ENCODE measurements at places on chromosomes 7 and 10.

DNA sequence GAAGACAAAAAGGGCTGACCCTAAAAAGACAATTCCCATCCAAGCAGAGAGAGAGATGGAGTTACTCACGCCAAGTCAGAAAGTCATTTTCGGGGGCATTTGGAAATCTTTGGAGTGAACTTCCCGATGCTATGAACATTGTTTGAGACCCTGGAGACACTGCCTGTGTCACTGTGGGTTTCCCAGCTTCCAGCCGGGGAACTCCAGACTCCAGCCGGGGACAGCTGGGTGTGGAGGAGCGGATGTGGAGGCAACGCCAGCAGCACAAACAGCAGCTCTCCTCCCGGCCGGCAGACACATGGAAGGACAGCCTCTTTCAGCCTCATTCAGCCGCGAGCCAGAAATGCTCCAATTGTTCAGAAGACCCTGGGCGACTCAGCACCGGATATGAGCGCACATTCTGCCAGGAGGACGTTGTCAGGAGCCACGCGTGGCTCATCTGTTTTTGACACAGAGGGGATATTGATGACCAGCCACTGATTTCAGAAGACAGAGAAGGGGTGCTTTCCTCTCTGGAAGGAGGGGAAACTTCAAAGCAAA is 97.6 kb downstream of the PRPF18 start:
- DNase-seq = no peak

- DNase-seq = no peak
These were observed 44.0 kb downstream of the PLXNA4 start for GRCh38 chr7:132532281-132532680.

GRCh38 chr7:48158404-48158803 is 12.9 kb upstream of the ABCA13 start:
- no peak for DNase-seq

GRCh38 chr10:116636976-116637375 is 16.2 kb downstream of the PNLIPRP2 start:
- no peak for DNase-seq

DNA sequence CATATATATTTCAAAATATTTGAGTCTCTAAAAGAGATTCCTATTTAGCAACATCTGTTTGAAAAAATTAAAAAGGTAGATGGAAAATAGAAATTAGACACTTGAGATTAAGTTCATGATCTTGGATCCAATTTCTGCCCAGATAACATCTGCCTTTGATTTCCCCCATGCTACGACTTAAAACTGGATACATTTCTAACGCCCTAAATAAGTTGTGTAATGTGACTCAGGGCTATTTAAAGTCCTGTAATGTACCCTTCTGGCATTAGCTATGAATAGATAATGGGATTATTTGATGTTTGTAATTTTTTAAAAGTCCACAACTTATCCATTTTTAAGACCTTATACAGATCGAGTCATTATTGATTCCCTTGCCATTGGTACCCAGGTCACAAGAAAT is 23.4 kb downstream of the CFAP43 start:
- DNase-seq = no peak

GRCh38 chr7:98968621-98969020 is 90.3 kb downstream of the TRRAP start:
- DNase-seq = no peak

- DNase-seq = no peak
These were observed 118.7 kb upstream of the NEBL start for GRCh38 chr10:21015851-21016250.

GRCh38 chr10:115103700-115104099 is 10.5 kb downstream of the ATRNL1 start:
- no peak for DNase-seq

DNA sequence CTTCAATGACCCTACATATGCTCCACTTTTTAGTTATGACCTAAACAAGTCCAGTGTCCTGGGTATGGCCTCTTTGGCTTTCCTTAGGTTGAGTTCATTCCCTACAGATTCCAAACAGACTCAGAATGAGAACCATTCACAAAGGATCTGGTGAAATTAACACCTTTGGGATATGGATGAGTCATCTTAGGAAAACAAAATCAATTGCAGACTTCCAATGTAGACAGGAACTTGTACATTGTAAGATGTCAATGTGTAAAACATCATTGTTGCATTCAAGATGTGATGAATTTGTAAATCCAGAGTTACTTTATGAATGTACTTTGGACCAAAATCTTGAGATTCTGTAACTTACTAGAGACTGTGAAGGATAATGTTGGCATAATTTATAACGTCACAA is 43.4 kb upstream of the HECTD2 start:
- DNase-seq = no peak

GRCh38 chr10:34581801-34582532 is 233.1 kb downstream of the PARD3 start:
- DNase-seq = no peak

DNA sequence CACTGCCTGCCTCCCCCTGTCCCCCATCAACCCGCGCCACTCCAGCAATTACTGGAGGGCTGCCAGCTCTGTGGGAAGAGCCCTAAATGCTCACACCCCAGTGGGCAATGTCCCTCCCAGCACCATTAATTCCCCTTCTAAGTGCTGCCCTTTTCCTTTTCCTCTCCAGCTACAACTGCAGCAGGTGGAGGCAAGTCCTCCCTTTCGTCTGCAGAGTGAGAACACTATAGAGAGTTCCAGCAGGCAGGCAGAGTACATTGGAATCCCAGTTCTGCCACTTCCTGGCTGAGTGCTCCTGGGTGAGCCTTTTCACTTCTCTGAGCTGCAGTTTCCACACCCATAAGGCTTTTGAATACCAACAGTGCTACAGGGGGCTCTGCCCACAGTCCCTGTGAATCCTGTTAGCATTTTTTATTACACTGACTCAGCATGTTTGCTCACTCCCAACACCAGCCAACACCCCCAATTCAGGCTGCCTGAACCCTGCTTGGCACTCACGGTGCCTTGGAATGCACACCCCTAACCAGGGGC is 447.0 kb downstream of the GRID1 start:
- no peak for DNase-seq

DNA sequence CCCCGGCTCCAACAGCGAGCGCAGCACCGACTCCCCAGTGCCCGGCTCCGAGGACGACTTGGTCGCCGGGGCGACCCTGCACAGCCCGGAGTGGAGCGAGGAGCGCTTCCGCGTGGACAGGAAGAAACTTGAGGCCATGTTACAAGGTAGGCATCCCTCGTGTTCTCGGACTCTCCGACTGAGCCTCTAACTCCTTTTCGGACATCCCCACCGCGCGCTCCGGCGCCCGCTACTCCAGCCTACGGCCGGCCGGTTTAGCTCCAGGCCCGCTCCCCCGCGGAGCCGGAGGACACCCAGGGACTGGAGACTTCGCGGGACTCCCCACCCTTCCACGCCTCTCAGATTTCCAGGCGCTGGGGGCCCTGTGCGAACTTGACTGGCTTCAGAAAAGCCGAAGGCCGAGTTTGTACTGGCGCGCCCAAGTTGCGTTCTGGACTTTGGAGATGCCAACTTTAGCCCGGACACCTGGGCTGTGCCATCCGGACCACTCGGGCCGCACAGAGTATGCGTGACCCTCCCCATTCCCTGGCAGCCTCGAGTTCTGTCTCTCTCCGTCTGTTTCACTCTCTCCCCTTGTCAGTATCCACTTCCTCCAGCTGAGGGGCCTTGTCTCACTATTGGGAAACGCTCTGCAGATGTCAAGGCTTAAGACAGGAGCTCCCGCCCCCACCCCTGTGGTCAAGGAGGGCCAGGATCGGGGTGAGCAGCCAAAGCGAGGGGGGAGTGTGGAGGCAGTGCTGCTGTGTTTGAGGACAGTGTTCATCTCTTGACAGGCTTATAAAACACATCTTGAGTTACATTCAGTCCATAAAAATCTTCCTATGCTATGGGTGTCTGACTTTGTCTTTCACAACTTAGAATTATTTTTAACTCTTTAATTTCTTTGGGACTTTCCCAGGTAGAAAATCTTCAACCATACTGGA is 777 bp downstream of the BICC1 start:
- DNase-seq = no peak

- DNase-seq = no peak
These were observed 43.4 kb upstream of the GHITM start for GRCh38 chr10:84095811-84096497.

DNA sequence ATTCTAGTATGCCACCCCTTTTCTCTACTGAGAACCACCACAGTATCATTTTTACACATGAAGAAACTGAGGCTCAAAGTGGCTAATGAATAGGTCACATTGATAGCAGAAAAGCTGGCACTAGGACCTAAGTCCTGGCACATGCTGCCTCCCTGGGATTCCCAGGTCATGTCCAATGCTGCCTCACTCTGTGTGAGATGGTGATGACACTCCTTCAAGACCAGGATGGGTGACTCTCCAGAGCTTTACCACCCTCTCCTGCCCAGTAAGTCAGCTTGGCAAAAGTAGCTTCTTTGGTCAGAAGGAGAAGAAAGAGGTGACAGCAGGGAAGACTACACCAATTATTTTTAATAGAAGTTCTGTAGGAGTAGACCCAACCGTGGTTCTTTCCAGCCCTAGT is 13.3 kb upstream of the AKR1B10 start:
- DNase-seq = no peak

GRCh38 chr10:73338801-73339368 is 19.8 kb downstream of the CFAP70 start:
- DNase-seq = no peak

GRCh38 chr10:14225379-14225778 is 105.3 kb downstream of the FRMD4A start:
- no peak for DNase-seq

DNA sequence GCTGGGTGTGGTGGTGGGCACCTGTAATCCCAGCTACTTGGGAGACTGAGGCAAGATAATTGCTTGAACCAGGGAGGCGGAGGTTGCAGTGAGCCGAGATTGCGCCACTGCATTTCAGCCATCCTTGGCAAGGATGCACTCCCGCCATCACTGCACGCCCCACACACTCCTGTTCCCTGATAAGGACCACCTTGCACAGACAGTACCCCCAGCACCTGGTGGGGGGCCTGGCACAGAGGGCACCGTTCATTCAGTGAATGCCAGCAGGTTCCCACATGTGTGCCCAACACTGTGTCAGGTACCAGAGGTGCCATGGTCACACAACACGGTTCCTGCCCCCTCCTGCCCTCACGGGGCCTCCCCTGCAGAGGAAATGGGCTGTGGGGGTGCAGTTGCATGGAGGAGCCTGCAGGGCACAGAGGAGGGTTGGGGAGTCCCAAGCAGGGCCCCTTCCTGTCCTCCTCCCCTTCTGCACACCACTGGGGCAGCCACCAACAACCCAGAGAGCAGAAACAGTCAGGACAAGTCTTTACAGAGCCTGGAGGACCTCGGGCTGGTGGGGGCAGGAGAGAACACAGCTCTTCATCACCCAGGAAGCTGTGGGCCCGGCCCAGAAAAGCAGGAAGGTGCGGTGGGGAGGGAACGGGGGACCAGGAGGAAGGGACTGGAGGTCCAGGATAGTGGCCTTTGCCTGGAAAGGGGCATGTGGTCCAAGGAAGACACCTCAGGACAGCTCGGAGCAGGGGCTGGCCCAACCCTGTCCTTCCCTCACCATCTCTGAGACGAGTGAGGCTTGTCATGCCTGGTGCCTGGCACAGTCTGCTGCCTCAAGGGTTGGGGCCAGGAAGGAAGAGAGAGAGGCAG is 7.1 kb downstream of the CRYGN start:
- peak; percentile 26 for DNase-seq

DNA sequence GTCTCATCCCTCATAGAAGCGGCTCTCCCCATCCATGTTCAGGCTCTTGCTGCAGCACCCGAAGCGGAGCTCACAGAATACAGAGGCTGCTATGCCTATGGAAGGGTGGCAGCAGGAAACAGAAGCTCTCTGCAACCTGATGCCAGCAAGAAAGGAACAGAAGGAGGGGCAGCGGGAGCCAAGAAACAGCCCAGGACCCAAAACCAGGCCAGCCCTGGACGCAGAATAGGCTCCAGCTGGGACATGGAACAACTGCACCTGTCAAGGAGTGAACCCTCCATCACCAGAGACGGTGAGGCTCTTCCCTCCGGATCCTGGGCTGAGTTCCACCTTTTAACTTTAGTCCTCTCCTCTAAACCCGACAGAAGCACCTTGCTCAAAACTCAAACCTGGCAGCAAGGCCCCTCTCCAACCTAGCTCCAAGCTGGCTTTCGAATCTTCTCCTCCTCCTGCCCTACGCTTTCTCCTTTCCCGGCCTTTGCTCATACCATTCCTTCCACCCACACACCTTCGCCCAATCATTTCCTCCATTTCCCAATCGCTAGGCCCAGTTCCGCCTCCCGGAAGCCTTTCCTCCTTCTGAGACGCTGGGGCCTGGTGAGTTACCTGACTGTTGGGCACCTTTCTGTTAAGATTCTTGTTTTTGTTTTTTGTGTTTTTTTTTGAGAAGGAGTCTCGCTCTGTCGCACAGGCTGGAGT is 122.8 kb upstream of the ZNF92 start:
- DNase-seq = no peak

DNA sequence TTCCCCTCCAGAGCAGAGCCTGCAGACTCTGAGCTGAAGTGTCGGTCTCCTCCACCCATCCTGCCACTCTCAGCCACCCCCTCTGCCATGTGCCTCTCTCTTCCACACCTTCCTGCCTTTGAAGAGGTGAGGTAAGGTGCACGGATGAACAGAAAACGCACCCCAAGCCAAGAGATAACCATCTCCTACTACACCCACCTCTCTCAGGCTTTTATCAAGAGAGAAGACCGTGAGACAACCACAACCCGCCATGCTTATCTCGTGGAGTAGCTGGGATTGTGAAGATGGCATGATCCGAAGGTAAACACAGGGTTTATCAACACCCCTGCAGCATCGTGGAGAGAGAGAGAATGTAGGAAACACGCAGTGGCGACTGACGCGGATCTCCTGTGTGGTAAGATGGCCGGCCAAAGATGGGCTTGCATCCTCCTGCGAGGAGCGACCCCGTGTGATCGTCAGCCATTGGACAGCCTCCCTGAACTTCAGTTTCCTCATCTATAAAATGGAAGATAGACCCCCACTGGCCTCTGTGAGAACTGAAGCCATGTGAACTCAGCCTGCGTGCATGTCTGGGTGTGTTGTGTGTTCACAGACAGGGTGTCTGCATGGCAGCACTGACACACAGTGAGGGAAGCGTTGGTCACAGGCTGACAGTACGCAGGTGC is 219.0 kb downstream of the DIP2C start:
- no peak for DNase-seq

- DNase-seq = no peak
These were observed 181.8 kb upstream of the PRSS1 start for GRCh38 chr7:142567201-142568075.

DNA sequence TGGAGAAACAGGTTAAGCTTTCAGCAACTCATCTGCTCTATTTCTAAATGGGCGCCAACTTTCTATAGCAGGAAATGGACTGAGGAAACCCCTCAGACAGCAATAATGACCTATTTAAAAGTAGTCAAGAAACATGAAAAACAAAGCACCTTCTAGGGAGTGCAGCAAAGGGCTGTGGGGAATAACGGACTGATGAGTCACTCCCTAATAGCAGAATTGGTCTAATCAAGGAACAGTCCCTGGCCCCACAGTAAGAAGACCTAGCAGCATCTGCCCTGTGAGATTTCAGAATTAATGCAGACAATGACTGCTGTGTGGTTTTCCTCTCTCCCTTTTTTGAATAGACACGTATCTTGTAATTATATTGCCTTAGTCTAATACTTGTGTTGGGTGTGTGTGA is 602.9 kb downstream of the IPMK start:
- DNase-seq = no peak
